Fibroblast of skin of left biceps (primary cell): ENCODE measurements at places on chromosomes 2 and 18.

DNA sequence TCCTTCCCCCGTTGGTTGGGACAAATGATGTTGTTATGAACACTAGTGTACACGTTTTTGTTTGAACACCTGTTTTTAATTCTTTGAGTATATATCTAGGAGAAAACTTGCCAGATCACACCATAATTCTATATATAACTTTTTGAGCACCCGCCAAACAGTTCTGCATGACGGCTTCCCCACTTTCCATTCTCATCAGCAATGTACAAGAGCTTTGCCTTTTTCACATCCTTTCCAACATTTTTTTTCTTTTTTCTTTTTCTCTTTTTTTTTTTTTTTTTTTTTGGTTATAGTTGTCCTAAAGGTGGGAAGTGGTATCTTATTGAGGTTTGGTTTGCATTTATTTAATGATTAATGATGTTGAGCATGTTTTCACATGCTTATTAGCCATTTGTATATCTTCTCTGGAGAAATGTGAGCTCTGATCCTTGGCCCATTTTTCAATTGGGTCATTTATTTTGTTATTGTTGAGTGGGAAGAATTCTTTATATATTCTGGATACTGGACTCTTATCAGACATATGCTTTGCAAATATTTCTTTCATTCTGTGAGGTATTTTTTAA is 86.9 kb upstream of the ZC3H15 start:
- DNase-seq, result no peak

DNA sequence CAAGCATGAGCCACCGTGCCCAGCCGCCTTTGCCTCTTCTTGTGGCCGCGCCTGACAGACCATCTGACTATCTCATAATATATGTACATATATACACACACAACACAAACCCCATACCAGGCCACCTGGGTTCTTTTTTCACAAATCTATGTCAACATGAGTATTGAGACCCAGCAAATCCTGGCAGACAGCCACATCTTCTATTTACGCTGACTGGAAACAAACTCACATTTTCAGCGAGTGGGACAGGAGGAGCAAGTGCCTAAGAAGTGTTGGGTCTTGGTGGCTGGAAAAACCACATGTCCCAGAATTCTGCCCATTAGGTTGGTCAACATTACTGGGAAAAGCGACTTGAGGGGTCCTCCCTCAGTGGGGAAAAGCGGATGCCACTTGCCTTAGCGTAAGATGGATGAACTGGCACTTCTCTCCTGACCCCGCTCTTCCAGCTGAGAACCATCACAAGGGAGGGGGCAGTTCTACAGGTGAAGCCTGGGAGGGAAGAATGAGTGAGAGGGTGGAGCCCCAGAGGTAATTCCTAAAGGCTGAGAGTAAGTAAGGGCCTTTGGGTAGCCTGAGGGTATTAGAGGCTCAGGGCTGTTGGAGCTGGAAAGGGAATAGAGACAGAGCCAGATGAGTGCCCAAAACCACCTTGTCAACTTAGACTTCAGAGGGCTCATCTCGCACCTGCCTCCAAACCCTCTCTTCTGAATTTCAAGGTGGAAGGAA is 1.9 kb downstream of the SCYGR3 start:
- DNase-seq, result no peak

- peak; percentile 30 for DNase-seq
Measured at GRCh38 chr2:37982147-37982582, 57.1 kb downstream of the RMDN2 start.

DNA sequence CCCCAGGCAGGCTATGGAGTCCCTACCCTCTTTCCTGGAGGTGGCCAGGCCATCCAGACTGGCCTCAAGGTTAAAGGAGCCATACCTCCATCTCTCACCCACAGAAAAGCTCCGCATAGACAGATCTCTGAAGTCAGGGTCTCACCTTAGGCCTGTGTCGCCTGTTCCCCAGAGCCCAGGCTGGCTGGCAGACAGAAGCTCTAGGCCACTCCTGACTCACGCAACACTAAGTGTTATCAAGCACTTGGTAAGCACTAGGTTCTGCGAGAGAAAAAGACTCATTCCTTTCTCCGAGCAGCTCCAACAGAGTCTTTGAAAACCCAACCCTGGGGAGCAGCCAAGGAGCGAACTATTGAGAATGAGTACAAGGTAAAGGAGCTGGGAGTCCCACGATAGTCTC is 6.1 kb downstream of the SMAD7 start:
- no peak for DNase-seq

DNA sequence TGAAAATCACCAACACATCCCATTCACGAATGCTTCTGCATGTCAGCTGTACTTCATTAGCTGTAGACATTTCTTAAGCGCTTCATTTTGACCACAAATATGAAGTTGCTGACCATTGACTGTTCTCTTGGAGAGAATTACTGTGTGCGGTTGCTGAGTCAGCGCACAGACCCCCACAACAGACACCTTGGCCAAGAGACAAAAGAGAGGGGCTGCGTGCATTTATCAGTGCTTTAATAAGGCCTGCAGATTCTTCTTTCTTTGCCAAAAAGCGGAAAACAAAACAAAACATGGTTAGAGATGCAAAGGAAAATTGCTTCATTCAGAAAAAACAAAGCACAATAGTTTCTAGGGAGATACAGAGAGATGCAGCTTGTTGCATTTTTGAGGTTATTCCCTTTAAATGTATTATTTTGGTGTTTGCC is 174.7 kb downstream of the ACKR3 start:
- DNase-seq, result peak; percentile 100

DNA sequence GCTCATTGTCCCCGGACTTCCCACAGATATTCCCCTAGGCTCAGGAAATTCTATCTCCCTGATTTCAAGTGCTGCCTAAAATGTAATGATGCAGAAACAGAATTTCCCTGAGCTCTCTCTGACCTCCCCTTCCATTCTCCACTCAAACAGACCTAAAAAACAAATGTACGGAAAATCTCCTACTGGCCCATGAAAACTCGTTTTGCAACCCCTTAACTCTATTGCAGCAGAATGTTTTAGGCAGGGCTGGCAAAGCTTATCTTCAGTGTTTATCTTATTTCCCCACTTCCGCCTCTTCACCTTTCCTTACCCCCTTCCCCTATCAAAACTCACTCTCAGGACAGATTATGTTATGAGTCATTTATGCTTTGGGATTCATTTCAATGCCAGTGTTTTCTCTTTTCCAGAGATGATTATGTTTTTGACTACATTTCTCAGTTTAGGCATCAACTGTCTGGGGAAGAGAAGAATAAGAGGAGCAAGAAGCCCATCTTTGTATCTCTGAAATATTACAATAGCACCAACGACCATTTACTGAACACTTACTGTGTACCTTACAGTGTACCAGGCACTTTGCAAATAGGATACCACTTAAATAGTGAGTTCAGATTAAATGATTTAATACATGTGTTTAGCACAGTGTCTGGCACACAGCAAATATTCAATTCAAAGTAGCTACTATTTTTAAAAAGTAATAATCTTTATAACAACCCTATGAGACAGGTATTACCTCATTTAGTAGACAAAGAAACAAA is 53.9 kb upstream of the STPG4 start:
- no peak for DNase-seq

- DNase-seq, result no peak
Measured at GRCh38 chr2:200455958-200456421, 53.9 kb downstream of the KCTD18 start.

DNA sequence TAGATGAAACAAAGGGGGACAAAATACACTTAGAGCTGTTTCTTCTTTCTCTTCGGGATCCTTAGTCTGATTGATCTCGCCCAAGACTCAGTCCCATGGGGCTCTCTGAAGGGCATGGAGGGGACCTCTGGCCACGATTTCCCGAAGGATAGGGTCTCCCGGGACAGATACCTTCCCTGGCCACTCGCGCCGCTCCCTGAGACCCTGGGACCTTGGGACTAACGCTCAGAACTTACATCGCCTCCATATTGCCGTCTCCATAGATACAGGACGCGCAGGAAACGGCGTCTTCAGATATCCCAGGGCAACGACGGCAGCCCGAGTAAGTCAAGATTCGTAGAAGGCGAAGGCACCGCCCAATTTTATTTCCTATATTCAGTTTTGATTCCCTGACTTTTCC is at the start of gene CFAP65:
CFAP65 (minus strand) TSS at position 265 of the 400 bp plus-strand sequence. CDS start 2,468 bp downstream, outside the sequence.
- peak; percentile 8 for DNase-seq

DNA sequence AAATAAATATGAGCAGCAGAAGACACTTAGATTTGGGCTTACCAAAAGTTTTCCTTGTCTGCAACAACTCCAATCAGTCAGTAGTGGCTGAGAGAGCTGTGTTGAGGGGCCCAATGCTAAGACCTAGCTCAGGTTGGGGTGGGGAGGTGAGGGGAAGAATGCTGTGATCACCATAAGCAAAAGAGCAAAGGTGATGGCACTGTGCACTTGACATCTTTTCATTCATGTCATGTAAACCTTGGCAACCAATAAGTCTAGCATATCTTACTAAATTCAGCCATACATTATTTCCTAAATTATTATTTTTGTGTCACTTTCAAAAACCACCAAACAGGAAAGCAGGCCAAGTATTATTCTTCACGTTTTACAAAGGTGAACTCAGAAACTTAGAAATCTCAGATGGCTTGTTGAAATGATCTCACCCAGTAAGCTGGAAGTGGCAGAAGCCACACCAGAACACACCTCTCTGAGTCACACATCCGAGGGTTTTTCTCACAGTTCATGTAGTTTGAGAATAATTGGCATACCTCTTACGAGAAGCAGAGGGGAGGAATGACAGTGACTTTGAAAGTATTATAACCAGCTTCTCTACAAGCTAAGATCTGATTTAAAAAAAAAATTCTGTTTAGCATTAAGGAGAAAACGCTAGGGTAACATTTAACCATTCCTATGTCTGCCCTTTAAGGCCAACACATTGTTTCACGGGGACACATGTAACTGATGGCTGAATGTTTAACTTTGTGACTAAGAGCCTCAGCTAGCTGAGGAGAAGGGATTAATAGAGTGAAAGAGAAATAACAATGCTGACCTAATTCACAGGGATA is 43.3 kb upstream of the SETBP1 start:
- DNase-seq, result peak; percentile 4

GRCh38 chr18:57436191-57436964 is 1.2 kb downstream of the ONECUT2 start:
- DNase-seq, result no peak
